Esophagus squamous epithelium (tissue), 5 donors: ENCODE measurements at places on chromosomes 2 and 18. TPM values are rescaled to one million over a fixed set of nuclear protein-coding genes. Genes with fewer than 3 reads are reported as not detected.

HOXD3 gene
- 2.9 TPM for total RNA-seq

COL4A3 gene
- total RNA-seq = 2.5 TPM

GRCh38 chr2:216553482-216554240 is 55.0 kb downstream of the RPL37A start:
- no peak for DNase-seq

DNA sequence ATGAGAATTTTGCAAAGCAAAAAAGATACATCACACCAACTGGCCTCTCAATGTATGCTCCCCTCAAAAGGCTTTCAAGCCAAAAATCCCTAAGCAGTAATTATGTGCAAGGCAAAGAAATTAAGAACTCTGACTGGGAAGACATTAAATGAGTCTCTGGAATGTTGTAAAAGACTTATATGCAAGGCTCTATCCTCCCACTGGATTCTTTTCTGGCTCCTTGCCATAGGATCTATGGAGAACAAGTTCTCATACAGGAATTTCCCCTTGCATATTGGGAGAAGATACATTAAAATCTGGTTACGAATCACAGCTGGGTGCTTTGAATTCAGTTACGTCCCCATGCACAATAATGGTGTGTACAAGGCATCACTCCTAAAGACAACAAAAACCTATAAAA is 73.4 kb upstream of the ATL2 start:
- DNase-seq = no peak

- no peak for DNase-seq
Measured at GRCh38 chr2:220687231-220687843, 884.8 kb downstream of the EPHA4 start.

HAAO gene
- total RNA-seq = 10.5 TPM

DNA sequence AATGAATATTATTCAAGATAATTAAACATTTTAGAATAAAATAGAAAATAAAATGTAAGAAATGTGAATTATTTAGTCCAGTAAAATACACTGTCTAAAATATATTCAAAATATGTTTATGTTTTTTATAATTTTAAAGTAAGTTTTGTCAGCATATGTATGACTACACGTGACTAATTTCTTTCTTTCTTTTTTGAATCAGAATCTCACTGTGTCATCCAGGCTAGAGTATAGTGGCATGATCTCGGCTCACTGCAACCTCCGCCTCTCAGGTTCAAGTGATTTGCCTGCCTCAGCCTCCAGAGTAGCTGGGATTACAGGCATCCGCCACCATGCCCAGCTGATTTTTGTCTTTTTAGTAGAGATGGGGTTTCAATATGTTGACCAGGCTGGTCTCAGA is 19.1 kb upstream of the INO80D start:
- DNase-seq = no peak

GRCh38 chr2:126970583-126970982 is 71.9 kb downstream of the TEX51 start:
- DNase-seq = no peak

DNA sequence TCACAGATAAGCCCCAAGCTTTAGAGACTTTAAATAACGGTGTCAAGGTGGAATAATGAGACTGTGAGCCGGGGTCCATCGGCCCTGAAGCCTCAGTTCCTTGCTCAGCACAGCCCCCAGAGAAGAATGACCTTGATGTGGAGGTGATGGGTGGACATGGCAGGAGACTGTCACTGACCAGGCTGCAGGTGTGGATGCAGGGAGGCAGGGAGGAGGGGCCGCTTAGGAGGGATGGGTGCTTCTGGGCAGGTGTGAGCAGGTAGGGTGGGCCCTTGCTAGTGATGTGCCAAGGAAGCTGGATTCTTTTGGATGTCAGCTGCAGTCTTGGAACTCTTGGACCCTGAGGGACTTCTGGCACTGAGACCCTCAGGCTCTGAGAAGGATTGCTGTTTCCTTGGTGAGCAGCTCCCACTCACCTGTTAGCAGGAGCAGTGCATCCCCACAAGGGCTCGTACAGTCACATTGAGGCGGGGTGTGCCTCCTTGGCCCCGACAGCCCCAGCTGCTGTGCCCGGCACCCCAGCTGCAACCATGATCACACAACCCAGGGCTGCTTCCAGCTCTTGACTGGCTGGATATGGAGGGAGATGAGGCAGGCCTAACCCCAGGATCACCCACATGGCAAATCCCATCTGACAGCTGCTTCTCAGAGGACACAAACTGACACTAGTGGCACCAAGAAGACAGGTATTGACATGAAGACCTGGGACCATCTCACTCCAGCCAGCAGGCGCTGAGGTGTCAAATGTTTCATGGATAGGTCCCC is 209.8 kb upstream of the HDAC4 start:
- no peak for DNase-seq
